ENCODE measurements at places on chromosomes 2 and 18.
A peak's percentile ranks its signal among the peaks of the same experiment; 100 is the strongest.

DNA sequence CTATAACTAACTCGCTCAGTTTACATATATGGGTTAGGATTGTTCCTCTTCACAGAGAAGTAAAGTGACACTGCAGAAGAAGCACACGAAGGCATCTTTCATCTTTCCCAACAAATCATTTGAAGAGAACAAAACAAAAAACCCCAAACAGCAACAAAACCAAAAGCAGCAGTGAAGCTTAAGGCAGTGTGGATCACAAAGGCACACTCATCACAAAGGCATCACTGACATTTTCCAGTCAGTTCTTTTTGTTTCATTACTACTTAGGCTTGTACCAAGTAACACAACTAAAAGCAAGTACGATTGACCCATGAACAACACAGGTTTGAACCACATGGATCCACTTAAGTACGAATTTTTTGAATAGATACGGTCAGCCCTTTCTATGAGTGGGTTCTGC is 75.7 kb downstream of the RNF152 start:
- DNase-seq, result no peak

DNA sequence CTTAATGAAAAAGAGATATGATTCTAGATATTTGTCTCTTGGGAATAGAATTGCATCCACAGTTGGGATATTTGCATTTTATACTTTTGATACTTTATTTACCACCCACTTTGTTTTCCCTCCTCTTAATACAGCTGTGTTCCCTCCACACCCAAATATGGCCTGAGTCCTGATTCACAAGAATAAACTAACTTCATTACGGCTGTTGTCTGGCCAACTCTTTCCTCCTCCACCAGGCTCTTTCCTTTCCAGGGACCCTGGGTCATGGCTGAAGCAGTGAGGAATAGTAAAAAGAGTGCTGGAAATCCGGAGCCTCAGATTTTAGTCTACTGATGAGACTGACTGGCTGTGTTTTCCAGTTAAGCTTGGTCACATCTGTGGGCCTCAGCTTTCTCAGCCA is 48.4 kb upstream of the STAM2 start:
- no peak for DNase-seq

DNA sequence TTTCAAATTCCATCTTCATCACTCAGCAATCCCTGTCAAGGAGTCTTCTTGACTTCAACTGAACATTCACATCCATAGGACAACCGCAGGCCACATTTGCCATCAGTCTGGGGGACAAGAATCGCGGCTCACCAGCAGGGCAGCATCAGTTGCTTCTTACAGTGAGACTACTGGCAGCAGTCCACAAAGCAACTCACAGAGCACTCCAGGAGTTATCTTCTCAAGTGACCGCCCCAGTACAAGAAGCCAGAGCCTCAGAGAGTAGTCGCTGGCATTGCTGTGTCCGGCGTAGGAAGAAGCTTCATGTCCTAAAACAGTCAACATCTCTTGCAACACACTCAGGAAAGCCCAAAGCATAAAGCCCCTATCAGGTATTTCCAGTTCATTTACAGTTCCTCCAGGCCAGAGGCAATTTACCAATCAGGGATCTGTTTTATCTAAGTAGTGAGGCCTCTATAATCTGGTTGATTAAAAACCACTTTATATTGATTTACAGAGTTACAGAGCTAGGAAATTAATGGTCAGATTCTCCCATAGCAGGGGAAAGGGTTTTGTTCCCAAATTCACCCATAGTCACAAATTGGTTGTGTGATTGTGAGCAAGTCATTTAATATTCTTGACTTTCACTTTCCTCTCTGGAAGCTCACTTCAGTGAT is 177.3 kb downstream of the NBAS start:
- DNase-seq, result no peak

- no peak for DNase-seq
Observed at GRCh38 chr2:146227152-146228019, 1617.4 kb upstream of the ACVR2A start.

GRCh38 chr2:170361090-170361936 is 183.4 kb downstream of the MYO3B start:
- peak; percentile 22 for DNase-seq

DNA sequence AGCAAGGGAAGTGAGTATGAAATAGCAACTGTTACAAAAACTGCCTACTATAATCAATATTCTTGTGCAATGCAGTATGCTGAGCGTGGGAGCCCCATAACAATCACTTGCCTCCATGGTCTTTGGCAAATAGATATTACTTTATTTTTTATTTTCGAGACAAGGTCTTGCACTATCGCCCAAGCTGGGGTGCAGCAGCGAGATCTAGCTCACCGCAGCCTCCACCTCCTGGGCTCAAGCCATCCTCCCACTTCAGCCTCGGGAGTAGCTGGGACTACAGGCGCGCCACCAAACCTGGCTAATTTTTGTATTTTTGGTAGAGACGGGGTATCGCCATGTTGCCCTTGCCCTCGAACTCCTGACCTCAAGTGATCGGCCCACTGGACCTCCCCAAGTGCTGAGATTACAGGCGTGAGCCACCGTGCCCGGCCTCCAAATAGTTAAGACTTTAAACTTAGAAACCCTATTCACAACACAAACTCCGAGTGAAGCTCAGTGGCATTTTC is 1.2 kb upstream of the CCNT2 start:
- no peak for DNase-seq

GRCh38 chr18:57764995-57765394 is 38.1 kb downstream of the ATP8B1 start:
- no peak for DNase-seq

DNA sequence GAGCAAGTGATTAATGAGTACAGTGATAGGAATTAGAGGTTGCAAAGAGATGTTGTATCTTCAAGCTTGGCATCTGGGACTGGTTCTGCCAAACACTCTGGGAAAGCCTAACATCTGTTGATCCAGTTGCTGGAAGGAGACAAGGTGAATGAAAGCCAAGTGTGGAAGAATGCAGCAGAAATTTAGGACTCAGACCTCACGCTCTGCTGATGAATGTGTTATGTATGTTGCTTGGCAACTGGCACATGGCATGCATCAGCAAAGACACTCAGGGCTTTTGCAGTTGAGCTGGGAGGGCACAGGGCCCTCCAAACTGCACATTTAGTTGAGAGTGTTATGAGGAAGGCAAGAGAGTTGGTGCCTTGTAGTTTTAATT is 105.5 kb downstream of the COLEC12 start:
- DNase-seq, result peak; percentile 58

GRCh38 chr2:68653538-68653982 is 10.2 kb downstream of the PROKR1 start:
- no peak for DNase-seq

GRCh38 chr2:209495855-209496585 is 72.2 kb downstream of the MAP2 start:
- DNase-seq, result peak; percentile 37

- no peak for DNase-seq
Observed at GRCh38 chr2:158835431-158835830, 40.3 kb downstream of the DAPL1 start.

DNA sequence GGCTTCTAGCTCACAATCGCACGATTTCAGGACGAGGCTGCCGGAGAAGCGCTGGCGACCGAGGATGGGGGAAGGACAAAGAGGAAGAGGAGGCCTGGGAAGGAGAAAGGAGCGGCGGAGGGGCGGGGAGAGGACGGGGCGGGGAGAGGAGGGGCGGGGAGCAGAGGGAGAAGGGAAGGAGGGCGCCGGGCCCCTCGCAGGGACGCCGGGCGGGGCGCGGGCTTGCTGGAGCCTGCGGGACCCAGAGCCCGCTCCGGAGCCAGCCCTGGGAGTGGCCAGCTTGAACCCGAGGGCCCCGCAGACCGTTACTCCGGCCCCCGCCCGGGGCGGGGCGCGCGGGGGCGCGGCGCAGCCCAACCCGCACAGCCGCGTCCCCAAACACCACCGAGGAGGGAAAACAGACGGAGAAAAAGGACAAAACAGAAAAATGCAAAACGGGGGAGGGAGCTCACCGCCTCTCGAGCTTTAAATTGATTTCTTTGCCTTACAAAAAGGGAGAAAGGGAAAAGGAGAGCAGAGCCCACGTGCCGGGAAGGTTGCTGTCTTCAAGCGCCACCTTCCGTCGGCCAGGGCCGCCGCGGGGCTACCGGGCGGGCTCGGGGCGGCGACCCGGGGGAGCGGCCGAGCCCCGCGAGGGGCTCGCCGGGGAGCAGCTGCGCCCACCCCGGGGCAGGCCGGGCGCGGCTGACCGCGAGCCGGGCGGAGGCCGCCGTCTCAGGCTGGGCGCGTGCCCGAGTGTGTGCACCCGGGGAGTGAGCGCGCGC is 781 bp upstream of the SOX11 start:
- no peak for DNase-seq

DNA sequence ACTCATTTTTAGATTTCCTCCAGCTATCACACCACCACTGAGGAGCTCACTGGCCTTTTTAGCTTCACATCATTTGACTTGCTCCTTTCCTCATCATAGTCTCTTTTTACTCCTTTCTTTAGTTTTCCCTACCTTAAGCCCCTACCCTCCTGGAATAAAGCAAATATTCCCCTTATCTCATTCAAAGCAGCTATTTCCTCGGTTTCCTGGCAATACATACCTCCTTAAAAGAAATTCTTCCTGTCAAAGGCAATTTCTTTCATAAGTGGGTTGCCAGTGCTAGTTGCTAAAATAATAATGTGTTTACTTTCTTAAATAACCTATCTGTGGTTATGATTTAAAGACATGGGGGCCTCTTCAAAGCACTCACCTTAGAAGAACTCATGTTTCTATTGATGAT is 359.3 kb downstream of the GALNT13 start:
- no peak for DNase-seq

DNA sequence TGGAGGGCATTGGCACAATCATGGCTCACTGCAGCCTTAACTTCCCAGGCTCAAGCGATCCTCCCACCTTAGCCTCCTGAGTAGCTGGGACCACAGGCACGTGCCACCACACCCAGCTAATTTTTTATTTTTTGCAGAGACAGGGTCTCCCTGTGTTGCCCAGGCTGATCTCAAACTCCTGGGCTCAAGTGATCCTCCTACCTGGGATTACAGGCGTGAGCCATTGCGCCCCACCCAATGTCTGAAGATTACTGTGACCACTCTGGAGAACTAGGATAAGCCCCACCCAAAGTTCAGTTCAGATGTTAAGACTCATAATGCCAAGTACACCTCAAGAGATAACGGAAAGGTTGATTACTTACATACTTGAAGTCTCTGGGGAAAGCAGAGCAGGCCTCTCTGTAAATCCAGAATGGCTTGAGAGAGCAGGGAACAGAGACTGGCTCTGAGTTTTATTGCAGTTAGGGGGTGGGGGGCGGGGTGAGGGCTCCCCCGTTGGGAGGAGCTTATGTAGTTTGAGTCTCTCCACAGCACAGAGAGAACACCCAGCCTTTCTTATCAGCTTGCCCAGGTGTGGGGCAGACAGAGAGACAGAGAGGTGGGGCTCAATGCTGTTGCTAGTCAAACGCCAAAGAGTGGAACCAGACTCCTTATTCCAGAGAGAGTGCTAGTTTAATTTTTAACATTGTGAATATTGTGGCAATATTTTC is 26.5 kb upstream of the ERICH2 start:
- DNase-seq, result no peak

GRCh38 chr2:48045613-48046012 is 139.3 kb upstream of the FBXO11 start:
- no peak for DNase-seq

GRCh38 chr2:7203056-7203467 is 285.9 kb downstream of the RNF144A start:
- DNase-seq, result peak; percentile 60

DNA sequence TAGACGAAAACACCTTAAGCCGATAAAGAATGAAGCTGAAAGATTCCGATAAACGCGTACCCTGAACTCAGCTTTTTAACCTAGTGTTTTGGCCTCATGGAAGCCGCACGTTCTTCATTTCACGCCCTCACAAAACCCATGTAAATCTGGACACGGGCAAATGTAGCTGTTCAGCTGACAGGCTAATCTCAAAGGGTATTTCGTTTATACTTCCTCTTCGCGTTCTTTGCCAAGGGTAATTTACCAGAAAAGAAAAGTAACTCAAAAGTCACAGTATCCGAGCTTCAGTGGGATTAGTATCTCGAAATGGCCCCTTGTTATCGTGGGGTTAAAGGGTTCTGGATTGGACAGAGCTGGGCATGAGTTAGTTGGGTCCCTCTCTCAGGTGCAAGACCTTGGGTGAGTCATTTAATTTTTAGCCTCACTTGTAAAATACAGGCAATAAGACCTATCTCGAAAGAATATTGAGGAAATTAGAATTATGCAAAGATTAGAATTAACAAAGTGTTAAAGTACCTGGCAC is 22.0 kb upstream of the STPG4 start:
- DNase-seq, result no peak

- DNase-seq, result no peak
Observed at GRCh38 chr2:239339726-239340601, 60.9 kb downstream of the HDAC4 start.

Data from DMS 273 treated with DMSO at 0.1 percent for 48 hours (cell line).